ENCODE measurements at places on chromosomes 13 and 19. TPM values are rescaled to one million over a fixed set of nuclear protein-coding genes. Genes with fewer than 3 reads are reported as not detected.

- DNase-seq, result no peak
These were observed 83.8 kb downstream of the CRYL1 start for GRCh38 chr13:20441879-20442278.

Gene CEACAM20
- total RNA-seq, result not detected

DNA sequence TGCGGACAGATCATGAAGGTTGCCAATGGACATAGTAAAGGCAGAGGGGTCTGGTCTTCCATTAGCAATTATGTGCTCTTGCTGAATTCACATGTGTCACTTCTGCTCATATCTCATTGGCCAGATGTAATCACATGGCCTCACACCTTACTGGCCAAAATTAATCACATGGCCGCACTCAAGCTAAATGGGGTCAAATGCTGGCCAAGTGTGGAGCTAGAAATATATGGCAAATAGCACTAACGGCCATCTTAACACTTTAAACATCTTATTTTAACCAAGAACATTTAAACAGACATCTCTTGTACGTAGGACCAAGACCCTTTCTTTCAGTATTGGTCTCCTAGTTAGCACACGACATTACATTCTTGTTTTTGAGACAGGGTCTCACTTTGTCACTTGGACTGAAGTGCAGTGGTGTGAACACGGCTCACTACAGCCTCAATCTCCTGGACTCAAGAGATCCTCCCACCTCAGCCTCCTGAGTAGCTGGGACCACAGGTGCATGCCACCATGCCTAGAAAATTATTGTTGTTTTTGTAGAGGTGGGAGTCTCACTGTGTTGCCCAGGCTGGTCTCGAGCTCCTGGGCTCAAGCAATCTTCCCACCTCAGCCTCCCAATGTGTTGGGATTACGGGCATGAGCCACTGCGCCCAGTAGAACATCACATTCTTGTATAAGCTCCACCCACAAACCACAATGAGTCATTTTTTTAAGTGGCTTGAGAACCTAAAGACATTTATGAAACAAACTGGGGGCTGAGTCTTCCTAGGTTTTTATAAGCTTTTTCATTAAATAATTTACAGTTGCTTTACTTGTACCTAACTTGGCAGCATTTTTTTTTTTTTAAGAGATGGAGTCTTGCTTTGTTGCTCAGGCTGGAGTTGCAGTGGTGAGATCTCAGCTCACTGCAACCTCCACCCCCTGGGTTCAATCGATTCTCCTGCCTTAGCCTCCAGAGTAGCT, 2.9 kb upstream of the PTOV1 start:
- no peak for DNase-seq

DNA sequence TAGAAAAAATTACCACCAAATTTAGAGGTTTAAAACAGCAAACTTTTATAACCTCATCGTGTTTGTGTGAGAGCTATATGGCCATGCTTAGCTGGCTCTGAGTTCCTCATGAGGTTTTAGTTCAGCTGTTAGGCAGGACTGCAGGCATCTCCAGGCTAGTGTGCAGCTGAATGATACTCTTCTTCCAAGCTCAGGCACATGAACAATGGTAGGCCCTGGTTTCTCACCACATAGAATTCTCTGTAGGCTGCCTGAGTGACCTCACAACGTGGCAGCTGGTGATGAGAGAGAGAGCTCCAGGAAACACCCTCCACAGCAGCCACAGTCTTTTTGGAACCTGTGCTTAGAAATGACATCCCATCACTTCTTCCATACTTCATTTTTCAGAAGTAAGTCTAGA, 540.6 kb upstream of the MIR17HG start:
- no peak for DNase-seq

Gene ZNF135
- total RNA-seq, result 17.9 TPM

Gene MADCAM1
- not detected for total RNA-seq

- no peak for DNase-seq
These were observed 218.1 kb downstream of the TBC1D4 start for GRCh38 chr13:75263741-75264407.

Gene PTPRH
- not detected for total RNA-seq

Measured in thyroid gland (tissue), 4 donors.